ENCODE measurements at places on chromosomes 6 and 20. TPM values are rescaled to one million over a fixed set of nuclear protein-coding genes. Genes with fewer than 3 reads are reported as not detected.

Gene AGER
- total RNA-seq: 12.0 TPM

DNA sequence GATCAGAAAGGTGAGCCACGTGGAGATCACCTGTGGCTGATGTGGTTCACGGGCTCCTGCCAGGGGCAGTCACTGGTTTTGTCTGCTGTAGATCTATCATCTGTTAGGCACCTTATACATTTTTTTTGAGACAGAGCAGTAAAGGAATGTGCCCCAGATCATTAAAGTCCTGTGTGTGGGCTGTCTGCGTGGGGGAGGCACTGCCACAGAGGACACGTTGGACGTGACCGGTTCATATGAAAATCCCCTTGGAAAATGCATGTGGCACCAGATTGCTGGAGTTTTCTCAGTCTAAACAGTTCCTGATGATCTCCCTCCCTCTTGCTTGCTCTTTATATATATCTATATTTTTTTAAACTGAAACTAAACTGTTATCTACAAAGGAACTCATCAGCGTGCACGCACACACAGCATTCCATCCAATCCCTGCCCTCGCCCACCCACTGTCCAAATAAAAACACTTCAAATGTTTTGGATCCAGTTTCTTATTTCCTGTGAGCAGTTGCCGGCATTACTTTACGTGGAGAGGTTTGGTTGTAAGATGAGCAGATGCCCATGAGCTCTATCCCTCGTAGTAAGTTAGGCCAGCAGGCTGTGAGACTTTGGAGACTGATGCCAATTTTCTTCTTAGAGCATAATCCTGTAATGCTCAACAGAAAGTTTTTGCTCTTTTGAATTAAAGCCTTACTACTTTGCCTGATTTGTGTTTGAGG is 161.6 kb upstream of the EXOC2 start:
- no peak overlapping the region for H3K27ac ChIP-seq
- H3K4me3 ChIP-seq: no peak overlapping the region
- H3K27me3 ChIP-seq: no peaks in the 10 kb centered on the region
- H3K36me3 ChIP-seq: no peaks in the 10 kb centered on the region
- no peaks in the 10 kb centered on the region for H3K4me1 ChIP-seq
- no peak for DNase-seq

- H3K4me3 ChIP-seq: no peak overlapping the region
- H3K27me3 ChIP-seq: no peaks in the 10 kb centered on the region
- no peaks in the 10 kb centered on the region for H3K4me1 ChIP-seq
- H3K27ac ChIP-seq: no peak overlapping the region
- peaks cover 3% of the 10 kb centered on the region for H3K36me3 ChIP-seq
Measured at GRCh38 chr6:37480951-37481534, 18.6 kb downstream of the CCDC167 start.

GRCh38 chr6:134315974-134316441 is 1.9 kb downstream of the SGK1 start:
- no peak overlapping the region for H3K4me3 ChIP-seq
- H3K27me3 ChIP-seq: no peaks in the 10 kb centered on the region
- no peaks in the 10 kb centered on the region for H3K36me3 ChIP-seq
- no peak for DNase-seq
- H3K27ac ChIP-seq: no peak overlapping the region
- H3K4me1 ChIP-seq: peaks cover 6% of the 10 kb centered on the region

DNA sequence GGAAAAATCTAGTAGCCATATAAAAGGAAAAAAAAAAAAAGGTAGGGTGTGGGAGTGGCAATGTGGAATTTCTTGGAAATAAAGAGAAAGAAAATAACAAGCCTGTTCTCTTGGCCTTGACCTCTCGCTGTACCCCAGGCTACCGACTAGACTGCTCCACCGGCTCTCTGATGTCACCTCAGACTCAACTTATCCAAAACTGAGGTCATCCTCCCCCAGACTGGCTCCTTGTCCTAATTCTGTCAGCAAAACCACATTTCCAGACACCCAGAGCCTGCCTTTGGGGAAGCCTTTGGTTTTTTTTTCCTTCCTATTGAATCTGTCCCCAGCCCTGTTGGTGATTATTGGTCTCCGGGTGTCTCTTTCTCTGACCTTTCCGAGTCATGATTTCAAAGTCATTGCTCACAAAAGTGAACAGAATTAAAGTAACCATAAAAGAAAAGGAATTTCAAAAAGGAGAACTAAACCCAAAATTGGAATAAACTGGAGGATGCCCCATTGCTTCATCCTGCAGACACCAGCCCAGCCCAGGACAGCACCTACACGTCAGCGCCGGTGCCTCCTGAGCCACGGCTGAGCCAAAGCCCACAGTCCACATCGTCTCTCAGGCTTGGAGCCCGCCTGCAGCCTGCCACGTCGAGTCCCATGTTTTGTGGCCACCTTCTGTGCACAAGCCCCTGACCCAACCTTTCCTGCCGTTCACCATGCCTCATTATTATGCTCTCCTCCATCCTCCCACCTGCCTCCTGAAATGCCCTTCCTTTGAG is 170.7 kb downstream of the MYLK4 start:
- H3K4me1 ChIP-seq: peaks cover 44% of the 10 kb centered on the region
- no peak overlapping the region for H3K4me3 ChIP-seq
- no peak overlapping the region for H3K27ac ChIP-seq
- H3K36me3 ChIP-seq: no peaks in the 10 kb centered on the region
- H3K27me3 ChIP-seq: no peaks in the 10 kb centered on the region
- DNase-seq: no peak

GRCh38 chr20:9145142-9145541 is 76.3 kb downstream of the PLCB4 start:
- H3K4me3 ChIP-seq: no peak overlapping the region
- H3K27me3 ChIP-seq: no peaks in the 10 kb centered on the region
- H3K4me1 ChIP-seq: no peaks in the 10 kb centered on the region

GRCh38 chr6:147738099-147738498 is 229.6 kb downstream of the SAMD5 start:
- H3K27me3 ChIP-seq: no peaks in the 10 kb centered on the region
- H3K4me1 ChIP-seq: no peaks in the 10 kb centered on the region
- no peak overlapping the region for H3K27ac ChIP-seq
- no peaks in the 10 kb centered on the region for H3K36me3 ChIP-seq
- no peak for DNase-seq

GRCh38 chr6:118092086-118092485 is 185.0 kb downstream of the SLC35F1 start:
- no peak for DNase-seq
- no peak overlapping the region for H3K4me3 ChIP-seq
- H3K27ac ChIP-seq: no peak overlapping the region

DNA sequence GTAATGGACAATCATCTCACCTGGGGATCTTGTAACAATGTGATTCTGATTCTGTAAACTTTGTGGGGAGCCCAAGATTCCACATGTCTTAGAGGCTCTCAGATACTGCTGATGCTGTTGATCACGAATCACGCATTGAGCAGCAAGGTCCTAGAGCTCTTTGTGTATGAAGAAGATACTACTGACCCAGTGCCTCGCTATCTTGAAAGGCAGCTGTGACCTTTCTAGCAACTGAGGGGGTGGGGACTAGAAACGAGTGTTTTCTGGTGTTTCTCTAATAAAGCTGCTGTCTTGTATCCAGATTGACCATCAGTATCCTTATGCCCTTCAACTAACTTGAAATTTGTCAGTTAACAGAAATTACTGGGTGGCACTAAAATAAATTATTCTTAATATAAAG is 142.9 kb downstream of the MTHFD1L start:
- H3K4me3 ChIP-seq: no peak overlapping the region
- peaks cover 55% of the 10 kb centered on the region for H3K4me1 ChIP-seq
- no peak overlapping the region for H3K27ac ChIP-seq
- no peak for DNase-seq

DNA sequence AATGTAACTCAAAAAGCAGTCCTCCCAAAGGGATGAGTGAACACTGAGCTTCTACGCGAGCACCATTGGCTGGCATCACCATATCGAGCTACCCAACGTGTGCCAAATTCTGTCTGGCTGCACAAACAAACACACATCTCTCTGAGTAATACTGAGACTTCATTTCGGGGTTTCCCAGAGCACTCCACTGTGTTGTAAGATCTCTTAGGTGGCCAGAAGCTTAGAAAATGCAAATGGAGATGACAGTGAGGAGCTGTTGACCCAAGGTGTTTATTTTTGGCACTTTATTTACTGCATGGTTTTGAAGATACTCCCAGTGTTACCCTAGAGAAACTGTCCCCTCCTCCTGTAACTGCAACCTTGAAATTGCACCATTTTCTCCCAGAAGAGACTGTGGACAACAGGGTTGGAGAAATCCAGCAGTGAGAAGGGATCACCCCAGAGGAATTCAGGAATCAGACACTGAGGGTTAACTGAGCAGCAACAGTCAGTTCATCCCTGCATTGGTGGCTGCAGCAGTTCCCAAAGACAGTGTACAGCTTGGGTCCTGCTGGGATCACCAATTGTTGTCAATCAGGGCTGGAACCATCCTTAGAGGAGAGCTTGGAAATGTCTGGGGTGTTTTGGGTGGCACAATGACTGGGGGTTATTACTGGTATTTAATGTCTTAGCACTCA is 1.0 kb upstream of the RIPOR2 start:
- no peak for DNase-seq
- no peak overlapping the region for H3K27ac ChIP-seq
- H3K4me1 ChIP-seq: no peaks in the 10 kb centered on the region
- H3K27me3 ChIP-seq: no peaks in the 10 kb centered on the region
- no peaks in the 10 kb centered on the region for H3K36me3 ChIP-seq

DNA sequence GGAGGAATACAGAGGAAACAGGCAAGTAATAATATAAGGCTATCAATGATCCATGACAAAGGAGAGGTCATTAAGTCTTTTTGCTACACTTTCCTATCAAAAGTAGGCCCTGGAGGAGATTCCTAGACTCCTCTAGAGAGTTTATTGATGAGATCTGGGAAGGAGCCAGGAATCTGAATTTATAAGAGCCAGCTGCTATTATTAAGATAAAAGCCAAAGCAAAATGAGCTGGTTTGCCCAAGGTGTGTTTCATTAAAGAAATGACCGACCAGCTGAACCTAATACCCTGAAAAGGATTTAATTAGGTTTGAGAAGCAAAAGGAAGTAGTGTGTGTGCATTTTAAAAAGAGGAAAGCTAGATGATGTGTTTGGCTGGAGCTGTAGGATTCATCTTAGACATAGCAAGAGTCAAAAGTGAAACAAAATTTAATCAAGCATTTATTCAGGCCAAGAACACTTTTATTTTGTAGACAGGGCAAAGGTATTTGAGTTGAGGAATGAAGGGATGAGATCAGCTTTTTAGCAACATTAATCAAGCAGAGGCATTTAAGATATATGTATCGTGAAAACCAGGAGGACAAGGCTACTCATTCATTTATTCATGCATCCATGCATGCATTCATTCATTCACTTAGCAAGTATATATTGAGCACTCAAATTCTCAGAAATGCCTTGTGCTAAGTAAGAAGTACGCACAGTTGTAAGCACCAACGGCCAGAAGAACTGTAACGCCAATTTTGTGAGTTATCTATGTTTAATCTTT is 43.5 kb upstream of the SCAF8 start:
- H3K4me3 ChIP-seq: no peak overlapping the region
- H3K27ac ChIP-seq: no peak overlapping the region
- no peak for DNase-seq

Gene FLOT1
- 145 TPM for total RNA-seq

Gene CCDC170
- total RNA-seq: 0.53 TPM

GRCh38 chr6:165834613-165835259 is 171.7 kb upstream of the PDE10A start:
- H3K36me3 ChIP-seq: no peaks in the 10 kb centered on the region
- no peak overlapping the region for H3K4me3 ChIP-seq
- no peak overlapping the region for H3K27ac ChIP-seq
- H3K27me3 ChIP-seq: no peaks in the 10 kb centered on the region

GRCh38 chr6:107674995-107675738 is 148.9 kb downstream of the SCML4 start:
- peak; percentile 81 for DNase-seq
- peaks cover 13% of the 10 kb centered on the region for H3K4me1 ChIP-seq
- H3K36me3 ChIP-seq: no peaks in the 10 kb centered on the region
- H3K4me3 ChIP-seq: no peak overlapping the region

DNA sequence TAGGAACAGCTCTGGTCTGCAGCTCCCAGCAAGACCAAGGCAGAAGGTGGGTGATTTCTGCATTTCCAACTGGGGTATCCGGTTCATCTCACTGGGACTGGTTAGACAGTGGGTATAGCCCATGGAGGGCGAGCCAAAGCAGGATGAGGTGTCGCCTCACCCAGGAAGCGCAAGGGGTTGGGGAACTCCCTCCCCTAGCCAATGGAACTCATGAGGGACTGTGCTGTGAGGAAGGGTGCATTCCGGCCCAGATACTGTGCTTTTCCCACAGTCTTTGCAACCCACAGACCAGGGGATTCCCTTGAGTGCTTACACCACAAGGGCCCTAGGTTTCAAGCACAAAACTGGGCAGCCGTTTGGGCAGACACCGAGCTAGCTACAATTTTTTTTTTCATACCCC is 21.8 kb downstream of the HDDC2 start:
- no peaks in the 10 kb centered on the region for H3K36me3 ChIP-seq
- H3K4me1 ChIP-seq: no peaks in the 10 kb centered on the region
- no peak overlapping the region for H3K4me3 ChIP-seq
- H3K27ac ChIP-seq: no peak overlapping the region
- no peaks in the 10 kb centered on the region for H3K27me3 ChIP-seq

Gene PPP1R14C
- total RNA-seq: not detected

DNA sequence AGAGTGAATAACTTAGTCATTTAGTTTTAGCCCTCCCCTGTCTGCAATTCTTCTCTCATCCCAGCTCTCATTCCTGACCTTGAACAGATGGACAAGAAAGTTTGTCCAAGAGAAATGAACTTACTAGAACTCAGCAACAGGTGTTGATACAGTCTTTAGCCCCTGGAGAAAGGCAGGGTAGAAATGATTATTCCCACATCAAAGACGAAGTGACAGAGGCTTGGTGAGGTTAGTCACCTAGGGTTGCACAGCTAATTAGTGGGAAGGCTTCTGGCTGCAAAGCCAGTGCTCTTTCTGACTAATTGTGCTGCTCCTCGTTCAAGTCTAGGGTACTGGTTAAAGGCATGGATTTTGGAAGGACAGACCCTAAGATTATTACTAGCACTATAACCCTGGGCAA is 4.5 kb downstream of the ZDHHC14 start:
- H3K4me3 ChIP-seq: no peak overlapping the region
- no peaks in the 10 kb centered on the region for H3K36me3 ChIP-seq
- peaks cover 14% of the 10 kb centered on the region for H3K4me1 ChIP-seq

Gene RTF2
- 84.7 TPM for total RNA-seq

GRCh38 chr6:156828280-156828703 is 51.1 kb downstream of the ARID1B start:
- no peaks in the 10 kb centered on the region for H3K27me3 ChIP-seq
- H3K36me3 ChIP-seq: no peaks in the 10 kb centered on the region
- H3K4me3 ChIP-seq: no peak overlapping the region

- no peaks in the 10 kb centered on the region for H3K36me3 ChIP-seq
- H3K27ac ChIP-seq: peak overlapping the region; percentile 70
- H3K4me3 ChIP-seq: no peak overlapping the region
- peaks cover 80% of the 10 kb centered on the region for H3K4me1 ChIP-seq
- DNase-seq: peak; percentile 71
Measured at GRCh38 chr20:35306931-35307517, 14.8 kb upstream of the FAM83C start.

GRCh38 chr6:31661262-31662123 is 915 bp upstream of the C6orf47 start:
- no peaks in the 10 kb centered on the region for H3K27me3 ChIP-seq
- no peak overlapping the region for H3K4me3 ChIP-seq
- no peak overlapping the region for H3K27ac ChIP-seq
- H3K36me3 ChIP-seq: peaks cover 2% of the 10 kb centered on the region
- no peak for DNase-seq

Gene SPINT3
- not detected for total RNA-seq
